ENCODE measurements at places on chromosomes 12 and 14. TPM values are rescaled to one million over a fixed set of nuclear protein-coding genes. Genes with fewer than 3 reads are reported as not detected.

Gene FGF6
- 1.3 TPM for total RNA-seq

Gene MANSC4
- 0.29 TPM for total RNA-seq

Gene C12orf50
- not detected for total RNA-seq

Gene RERGL
- 7.4 TPM for total RNA-seq

Gene P2RX2
- total RNA-seq: 1.5 TPM

Gene HRK
- 0.29 TPM for total RNA-seq

Gene VDR
- 2.7 TPM for total RNA-seq

Gene ASCL1
- total RNA-seq: 0.23 TPM

Gene C12orf54
- total RNA-seq: not detected

Gene BBS10
- total RNA-seq: 18.7 TPM

Gene KMT2D
- 80.5 TPM for total RNA-seq

Gene C2CD5
- total RNA-seq: 79.1 TPM

Gene AVPR1A
- total RNA-seq: 38.7 TPM

Gene FBXO21
- 112 TPM for total RNA-seq

Gene KRT3
- total RNA-seq: not detected

Gene TBK1
- 24.2 TPM for total RNA-seq

Gene ZNF140
- total RNA-seq: 23.3 TPM

Gene FAM181A
- not detected for total RNA-seq

Gene FAM90A1
- total RNA-seq: 0.18 TPM

Gene SLC8A3
- total RNA-seq: 2.7 TPM

Gene IL26
- not detected for total RNA-seq

Gene RIPK3
- total RNA-seq: 4.3 TPM

Gene RTL1
- total RNA-seq: 8.5 TPM

Gene SELPLG
- total RNA-seq: 4.8 TPM

Gene AICDA
- 0.23 TPM for total RNA-seq

Gene AQP5
- total RNA-seq: 3.3 TPM

Gene AHNAK2
- total RNA-seq: 2.6 TPM

Gene KRT6C
- not detected for total RNA-seq
